ENCODE measurements at places on chromosomes 12 and 14. TPM values are rescaled to one million over a fixed set of nuclear protein-coding genes. Genes with fewer than 3 reads are reported as not detected.

The ERP27 gene
- not detected for total RNA-seq

GRCh38 chr14:38994731-38995130 is 108.3 kb downstream of the SEC23A start:
- no peak for DNase-seq

GRCh38 chr14:92241966-92242595 is 80.9 kb upstream of the SLC24A4 start:
- no peak for DNase-seq

The AGAP2 gene
- 2.0 TPM for total RNA-seq

DNA sequence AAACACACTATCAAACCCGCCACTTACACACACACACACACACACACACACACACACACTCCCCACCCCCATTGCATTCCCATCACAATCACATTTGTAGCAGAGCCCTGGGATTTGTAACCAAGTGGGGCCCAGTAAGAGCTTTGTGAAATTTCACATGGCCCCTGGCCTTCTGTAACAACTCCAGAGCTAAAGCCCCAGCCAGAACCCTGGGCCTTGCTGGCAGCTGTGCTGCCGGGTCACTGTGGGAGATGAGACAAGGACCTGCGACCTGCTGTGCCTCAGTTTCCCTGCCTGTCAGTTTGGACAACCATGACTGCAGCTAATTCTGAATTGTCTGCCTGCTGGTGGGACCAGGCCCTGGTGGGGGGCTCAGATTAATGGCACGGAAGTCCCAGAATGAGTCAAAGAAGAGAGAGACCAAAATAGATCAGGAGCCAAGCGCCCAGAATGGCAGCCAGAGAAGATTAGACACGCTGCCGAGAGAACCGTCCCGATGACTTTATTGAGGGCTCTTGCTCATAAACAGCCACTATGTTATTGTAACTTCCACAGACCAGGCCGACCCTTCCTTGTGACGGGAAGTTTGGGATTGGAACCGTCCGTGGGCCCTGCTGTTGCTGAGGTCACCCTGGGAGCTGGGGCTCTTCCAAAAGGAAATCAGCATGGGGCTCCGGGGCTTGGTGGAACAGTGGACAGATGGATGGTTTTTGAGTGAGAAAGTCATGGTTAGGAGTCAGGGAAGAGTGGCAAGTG is 123.1 kb downstream of the ZFP36L1 start:
- DNase-seq, result no peak

GRCh38 chr14:32407130-32407529 is 78.0 kb downstream of the AKAP6 start:
- DNase-seq, result no peak

The TTC8 gene
- total RNA-seq, result 13.8 TPM

The GLI1 gene
- 16.2 TPM for total RNA-seq

GRCh38 chr12:107903341-107904061 is 129.0 kb downstream of the ASCL4 start:
- DNase-seq, result peak; percentile 89

GRCh38 chr14:71687166-71687831 is 244.9 kb upstream of the RGS6 start:
- no peak for DNase-seq

DNA sequence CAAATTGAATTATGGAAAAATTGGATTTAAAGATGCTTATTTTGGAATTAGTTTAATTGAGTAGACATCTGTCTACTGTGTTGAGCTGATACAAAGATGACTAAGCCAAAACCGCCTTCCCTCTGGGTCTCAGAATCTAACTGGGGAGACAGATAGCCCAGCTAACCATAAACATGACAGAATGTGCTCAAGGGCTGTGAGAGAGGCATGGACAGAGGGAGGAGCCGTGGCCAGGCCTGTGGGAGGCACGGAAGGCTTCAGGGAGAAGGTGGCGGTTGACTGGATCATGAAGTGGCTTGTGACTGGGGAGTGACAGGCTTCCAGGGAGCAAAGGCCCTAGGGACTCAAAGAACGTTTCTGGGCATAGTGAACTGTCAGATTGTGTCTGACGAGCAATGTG is 74.6 kb downstream of the DACT1 start:
- no peak for DNase-seq

The CPNE6 gene
- not detected for total RNA-seq

DNA sequence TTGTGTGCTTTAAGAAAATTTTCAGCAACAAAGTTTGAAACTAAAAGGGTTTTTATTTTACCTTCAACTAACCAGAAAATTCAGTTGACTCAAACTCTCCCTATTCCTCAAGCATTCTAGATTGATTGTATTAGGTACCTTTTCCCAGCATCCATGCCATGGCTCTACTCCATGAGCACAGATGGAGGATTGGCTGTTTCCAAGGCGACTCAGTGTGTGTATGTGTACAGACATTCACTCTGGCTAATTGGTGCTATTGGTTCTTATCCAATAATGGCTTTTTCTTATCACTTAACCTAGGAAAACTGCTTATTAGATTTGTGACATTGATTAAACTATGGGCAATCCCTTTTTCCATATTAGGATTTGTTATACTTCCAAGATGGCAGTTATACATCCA is 202.6 kb downstream of the ANO6 start:
- DNase-seq, result no peak

The SCNN1A gene
- total RNA-seq, result 108 TPM

The RECQL gene
- total RNA-seq, result 34.1 TPM

GRCh38 chr14:50060871-50061663 is 55.3 kb downstream of the VCPKMT start:
- DNase-seq, result no peak

DNA sequence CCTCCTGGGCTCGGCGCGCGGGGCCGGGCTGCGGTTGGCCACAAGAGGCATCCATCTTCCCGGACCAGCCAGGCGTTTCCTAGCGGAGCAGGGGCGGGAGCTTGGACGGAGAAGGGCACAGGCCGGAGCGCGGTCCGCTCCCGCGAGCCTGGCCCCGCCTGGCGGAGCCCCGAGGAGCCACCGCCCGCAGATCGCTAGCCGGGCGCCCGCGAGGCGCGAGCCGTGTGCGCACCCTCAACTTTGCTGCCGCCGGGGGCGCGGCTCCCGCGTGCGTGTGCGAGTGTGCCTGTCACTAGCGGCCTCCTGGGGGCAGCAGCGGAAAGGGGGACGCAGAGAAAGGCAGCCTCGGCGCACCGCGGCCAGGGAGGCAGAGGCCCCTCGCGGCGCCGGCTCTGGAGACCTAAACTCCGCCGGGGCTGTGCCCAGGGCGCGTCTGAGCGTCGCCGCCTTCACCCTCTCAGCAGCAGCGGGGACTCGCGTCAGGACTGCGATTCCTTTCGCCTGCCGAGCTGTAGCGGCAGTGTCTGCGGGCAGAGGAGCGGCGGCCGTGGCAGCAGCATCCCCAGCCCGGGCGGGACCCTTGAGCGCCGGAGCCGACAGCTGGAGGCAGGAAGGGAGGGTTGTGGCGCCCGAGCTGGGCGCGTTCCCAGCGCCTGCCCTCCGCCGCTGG is 644 bp upstream of the SRGAP1 start:
- DNase-seq, result peak; percentile 87

DNA sequence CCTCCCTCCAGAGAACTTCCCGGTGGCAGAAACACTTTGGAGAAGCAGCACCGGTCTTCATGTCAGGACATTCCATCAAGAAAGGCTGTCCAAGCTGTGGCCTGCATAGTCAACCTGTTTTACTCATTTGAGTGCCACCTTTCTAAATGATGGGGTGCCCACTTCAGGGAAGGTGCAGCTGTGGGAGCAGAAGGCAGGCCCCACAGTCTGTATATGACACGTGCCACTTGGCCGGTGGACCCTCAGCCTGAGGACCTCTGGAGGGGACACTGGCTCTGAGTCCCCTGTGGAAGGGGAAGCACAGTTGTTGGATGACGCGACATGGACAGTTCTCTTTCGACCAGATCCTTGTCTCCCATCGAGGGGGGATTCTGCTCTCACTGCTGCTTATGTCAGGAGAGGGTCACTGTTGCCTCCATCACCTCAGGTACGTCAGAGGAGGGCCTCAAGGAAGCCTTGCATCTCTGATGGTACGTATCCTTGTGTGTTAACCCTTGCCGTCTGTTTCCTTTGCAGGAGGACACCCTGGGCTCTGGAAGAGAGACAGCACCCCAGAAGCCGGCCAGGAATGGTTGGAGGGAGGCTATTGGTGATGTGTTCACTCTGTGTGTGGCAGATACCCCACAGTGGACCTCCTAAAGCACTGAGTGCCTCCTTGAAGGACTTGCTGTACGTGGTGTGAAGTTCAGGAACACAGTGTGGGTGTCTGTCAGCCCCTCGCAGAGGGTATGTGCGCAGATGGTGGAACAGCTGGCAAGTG is 132.1 kb upstream of the RTL1 start:
- DNase-seq, result no peak

- DNase-seq, result peak; percentile 80
Observed at GRCh38 chr14:78448164-78449094, 278.3 kb downstream of the NRXN3 start.

DNA sequence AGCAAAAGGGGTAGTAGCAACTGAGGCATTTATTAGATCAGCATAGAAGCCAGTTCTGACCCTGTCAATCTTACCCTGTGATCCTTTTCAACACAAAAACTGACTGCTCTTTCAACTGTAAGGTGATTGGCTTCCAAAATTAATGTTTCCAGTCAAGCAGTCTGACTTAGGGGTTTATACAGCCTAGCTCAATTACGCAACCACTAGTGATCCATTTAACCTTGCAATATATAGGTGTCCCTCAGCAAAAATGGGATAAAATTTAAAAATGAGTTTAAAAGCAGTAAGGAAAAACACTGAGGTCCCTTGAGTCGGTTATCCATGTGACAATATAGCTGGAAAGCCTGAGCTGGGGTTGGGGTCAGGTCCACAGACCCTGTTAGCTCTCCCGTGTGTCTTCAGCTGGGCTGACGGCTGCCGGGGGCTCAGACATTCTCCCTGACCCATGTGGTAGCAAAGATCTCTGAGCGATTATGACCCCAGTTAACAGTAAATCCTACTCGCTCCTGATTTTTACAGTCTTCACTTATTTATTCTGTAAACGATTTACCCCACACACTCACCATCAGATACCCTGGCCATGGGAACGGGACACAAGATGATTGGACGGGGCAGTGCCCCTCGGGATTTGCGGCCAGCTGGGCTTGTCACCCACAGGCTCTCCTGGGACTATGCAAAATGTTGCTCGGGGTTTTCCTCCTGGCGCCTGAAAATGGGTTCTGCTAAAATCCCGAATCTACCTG is 16.6 kb downstream of the ADGRD1 start:
- DNase-seq, result no peak

The MGAT4C gene
- total RNA-seq, result 2.2 TPM

The PLCZ1 gene
- total RNA-seq, result not detected

DNA sequence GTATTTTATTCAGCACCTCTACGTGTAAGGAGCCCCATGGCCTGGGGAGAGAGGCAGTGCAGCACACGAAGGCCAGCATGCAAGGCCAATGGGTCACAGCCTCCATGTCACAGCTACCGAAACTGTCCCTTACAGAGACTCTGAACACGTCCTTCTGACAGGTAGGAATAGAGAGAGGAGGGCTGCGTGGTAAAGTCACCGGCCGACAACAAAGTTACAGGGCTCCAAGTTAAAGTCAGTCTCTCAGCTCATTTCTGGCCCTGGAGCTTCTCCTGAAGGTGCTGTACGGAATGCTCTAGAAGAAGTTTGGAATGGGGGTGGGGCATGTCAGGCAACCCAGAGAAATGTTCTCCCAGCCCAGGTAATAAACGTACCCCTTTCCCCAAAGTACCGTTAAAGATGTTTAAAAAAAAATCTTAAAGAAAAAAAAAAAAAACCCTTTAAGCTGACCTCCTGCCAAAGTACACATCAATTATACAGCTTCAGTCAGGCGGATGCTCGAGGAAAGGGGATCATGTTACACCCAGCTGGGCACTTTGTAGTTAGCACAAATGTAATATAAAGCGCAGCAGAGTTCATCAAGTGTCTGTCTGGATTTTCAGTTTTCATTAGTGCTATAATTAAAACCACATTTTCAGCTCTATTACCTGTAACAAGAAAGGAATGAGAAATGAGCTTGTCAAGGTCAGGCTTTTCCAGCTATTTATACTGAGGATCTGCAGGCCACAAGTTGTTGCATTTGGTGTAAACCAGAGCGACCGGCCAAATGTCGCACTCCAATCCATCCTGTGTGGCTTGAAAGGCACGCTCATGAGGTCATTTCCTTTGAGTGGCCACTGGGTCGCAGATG is 53.3 kb upstream of the CDKN3 start:
- no peak for DNase-seq

DNA sequence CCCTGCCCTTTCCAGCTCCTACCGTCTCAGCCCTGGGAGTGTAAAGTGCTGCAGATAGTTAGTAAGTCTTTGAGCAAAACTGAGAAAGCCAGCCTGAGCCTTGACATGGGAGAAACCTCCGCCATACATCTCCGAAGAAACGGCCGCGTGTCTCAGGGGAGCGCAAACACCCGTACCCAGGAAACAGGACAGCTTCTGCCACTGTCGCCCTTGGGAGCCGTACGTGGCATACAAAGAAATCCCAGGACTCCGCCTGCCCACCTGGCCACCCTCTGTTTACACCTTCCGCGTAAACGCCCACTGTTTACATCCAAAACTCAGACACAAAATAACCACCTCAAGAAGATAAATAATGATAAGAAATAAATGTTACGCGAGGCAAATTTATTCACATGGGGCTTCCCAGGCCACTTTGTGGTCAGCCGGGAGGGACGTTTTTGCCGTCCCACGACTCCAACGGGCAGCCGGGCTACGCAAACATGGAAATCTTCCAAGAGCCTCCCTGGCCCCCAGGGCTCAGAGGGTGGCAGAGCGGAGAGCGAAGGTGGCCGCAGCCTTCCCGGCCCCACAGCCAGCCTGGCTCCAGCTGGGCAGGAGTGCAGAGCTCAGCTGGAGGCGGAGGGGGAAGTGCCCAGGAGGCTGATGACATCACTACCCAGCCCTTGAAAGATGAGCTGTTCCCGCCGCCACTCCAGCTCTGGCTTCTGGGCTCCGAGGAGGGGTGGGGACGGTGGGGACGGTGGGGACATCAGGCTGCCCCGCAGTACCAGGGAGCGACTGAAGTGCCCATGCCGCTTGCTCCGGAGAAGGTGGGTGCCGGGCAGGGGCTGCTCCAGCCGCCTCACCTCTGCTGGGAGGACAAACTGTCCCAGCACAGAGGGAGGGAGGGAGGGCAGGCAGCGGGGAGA is at the start of gene BDKRB2:
BDKRB2 (plus strand) TSS at position 689 of the 908 bp plus-strand sequence. CDS start 32,269 bp downstream, outside the sequence.
- DNase-seq, result peak; percentile 65

The NEUROD4 gene
- not detected for total RNA-seq

DNA sequence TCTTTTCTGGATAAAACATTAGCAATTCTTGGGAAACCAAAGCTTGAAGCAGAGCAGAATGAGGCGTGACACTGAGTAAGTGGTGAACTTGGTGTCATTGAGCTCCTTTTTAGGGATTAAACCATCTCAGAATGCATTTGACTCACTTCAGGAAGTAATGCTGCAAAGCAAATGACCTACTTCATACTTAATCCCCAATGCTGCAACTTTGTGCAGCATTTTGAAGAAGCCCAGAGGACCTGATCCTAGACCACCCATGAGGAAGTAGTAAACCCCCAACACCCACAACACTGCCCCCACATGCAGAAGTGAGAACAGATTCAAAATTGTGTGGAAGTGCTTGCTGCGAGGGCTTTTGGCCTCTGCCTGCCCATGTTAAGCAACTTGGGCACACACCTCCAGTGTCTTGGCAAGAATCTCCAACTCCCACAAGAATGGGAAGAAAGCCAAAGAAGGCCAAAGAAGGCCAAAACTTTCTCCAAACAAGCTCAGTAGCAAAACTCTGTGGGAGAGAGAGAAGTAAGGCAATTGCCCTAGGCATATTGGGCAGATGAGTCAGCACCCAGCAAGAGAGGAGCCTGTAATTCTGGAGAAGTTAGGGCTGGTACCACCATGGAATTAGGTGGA is 69.2 kb upstream of the ETV6 start:
- no peak for DNase-seq

Data from WTC11 (cell line).